ENCODE measurements at places on chromosomes 3 and 15.

DNA sequence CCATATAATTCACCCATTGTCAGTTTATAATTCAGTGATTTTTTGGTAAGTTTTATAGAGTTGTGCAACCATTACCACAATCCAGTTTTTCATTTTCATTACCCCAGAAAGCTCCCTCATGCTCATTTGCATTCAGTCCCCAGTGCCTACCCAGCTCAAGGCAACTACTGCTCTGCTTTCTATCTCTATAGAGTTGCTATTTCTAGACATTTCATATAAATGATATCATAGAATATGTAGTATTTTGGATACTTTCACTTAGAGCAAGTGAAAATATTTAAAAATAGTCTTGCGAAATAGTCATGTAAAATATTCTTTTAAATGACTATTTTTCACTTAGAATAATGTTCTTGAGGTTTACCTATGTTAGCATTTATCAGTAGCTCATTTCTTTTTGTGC lies 42.1 kb downstream of the ZNF654 start:
- no peak for DNase-seq

- no peak for DNase-seq
These were observed 35.0 kb downstream of the C3orf85 start for GRCh38 chr3:109171479-109171878.

DNA sequence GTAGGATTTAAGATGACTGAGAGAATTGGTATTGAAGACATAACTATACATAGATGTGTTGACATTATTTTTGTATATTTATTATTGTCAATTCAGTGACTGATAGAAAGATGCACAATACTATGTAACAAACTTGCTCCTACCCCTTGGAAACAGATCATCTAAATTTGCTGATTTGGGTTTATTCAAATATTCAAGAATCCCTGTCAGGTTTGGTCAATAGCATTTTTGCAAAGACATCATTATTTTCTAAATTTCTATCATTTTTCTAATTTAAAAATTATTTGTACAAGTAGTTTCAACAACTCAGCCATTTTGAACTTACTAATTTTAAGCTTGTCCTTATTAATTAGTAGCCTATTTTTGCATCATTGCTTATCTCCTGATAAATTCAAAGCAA lies 1463.4 kb downstream of the SI start:
- no peak for DNase-seq

- no peak for DNase-seq
These were observed 3.1 kb downstream of the SLC51B start for GRCh38 chr15:65048241-65048640.

GRCh38 chr3:126211569-126211968 lies 31.2 kb upstream of the ALDH1L1 start:
- peak; percentile 8 for DNase-seq

DNA sequence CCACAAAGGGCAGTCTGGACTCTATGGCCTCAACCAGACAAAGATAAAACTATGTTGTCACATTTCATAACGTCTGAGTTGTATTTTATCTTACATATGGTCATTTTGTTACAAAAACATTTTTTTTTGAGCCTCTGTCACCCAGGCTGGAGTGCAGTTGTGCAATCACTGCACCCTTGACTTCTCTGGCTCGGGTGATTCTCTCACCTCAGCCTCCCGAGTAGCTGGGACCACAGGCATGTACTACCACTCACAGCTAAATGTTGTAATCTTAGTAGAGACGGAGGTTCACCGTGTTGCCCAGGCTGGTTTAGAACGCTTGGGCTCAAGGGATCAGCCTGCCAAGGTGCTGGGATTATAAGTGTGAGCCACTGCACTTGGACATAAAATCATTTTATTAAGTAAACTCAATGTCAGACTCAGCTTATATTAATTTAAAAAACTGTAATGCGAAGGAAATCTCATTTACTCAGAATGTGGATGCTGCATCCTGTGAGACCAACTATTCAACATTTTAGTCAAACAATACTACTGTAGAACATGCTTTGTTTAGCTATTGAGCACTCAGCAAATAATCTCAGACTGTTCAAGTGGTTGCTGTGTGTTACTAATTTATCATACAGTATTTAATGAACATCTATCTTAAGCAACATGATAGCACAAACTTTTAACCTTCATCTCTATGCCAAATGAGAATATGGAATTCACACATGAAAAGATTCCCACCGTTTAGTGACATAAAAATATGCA lies 209.2 kb downstream of the TBL1XR1 start:
- DNase-seq, result peak; percentile 55

DNA sequence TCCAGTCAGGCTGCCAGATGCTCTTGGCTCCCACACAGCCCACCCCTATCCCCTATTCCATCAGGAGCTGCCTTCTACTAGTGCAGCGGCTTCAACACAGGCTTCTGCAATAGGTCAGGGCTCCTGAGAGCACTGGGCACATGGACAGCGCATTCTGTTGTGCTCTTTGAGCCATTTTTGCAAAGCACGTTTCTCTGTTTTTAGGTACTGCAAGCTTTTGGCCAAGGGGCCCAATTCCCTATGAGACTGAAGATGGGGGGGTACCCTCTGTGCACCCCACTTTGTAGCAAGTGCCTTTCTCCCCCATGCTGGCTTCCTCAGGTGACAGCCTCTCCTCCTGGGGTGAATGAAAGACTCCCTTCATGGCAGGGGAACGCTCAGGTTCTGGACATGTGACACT lies 31.2 kb downstream of the CHDH start:
- DNase-seq, result no peak

DNA sequence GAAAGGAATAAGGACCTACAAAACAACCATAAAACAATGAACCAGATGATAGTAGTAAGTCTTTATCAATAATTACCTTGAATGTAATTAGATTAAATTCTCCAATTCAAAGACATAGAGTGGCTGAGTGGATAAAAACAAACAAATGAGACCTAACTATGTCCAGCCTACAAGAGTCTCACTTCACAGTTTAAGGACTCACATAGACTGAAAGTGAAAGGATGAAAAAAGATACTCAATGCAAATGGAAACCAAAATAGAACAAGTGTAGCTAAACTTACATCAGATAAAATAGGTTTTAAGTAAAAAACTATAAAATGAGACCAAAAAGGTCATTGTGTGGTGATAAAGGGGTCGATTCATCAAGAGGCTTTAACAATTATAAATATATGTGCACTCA lies 21.9 kb upstream of the NR1I2 start:
- DNase-seq, result no peak

- DNase-seq, result no peak
These were observed 115.5 kb upstream of the NECTIN3 start for GRCh38 chr3:110956081-110956480.

- DNase-seq, result no peak
These were observed 59.1 kb upstream of the CDV3 start for GRCh38 chr3:133514418-133514817.

- DNase-seq, result no peak
These were observed 5.5 kb downstream of the SMAD6 start for GRCh38 chr15:66707310-66708082.

DNA sequence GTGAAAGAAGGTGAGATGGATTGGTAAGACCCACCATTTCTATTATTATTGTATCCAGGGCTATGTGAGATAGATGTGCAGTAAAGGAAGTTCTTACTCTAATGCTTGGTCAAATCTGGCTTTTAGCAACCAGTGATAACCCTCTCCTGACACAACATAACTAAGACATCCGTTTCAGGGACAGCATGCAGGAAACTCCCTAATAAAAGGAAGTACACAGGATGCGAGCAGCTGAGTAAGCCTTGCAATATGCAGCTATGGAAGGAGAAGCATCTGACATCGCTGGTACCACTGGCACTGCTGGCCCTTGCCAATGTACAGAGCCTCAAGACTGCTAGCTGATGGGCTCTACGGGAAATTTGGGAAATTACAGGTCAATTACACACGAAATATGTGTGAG lies 662.3 kb downstream of the NR2F2 start:
- DNase-seq, result no peak

DNA sequence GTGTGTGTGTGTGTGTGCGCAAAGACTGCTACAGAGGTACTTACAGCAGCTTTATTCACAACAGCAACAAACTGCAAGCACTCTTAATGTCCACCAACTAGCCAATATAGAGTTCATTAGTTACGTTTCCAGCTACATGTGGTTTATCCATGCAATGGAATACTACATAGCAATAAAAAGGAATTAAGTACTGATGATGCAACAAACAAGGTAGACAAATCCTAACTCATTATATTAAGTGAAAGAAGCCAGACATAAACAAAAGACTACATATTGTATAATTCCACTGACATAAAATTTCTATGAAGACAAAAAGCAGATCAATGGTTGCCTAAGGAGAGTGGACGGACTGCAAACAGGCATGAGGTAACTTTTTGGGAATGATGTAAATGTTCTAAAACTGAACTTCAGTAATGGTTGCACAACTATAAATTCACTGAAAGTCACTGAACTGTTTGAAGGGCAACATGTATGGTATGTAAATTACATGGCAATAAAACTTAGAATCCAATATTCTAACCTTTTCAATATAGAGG lies 433.7 kb downstream of the SHQ1 start:
- DNase-seq, result no peak

DNA sequence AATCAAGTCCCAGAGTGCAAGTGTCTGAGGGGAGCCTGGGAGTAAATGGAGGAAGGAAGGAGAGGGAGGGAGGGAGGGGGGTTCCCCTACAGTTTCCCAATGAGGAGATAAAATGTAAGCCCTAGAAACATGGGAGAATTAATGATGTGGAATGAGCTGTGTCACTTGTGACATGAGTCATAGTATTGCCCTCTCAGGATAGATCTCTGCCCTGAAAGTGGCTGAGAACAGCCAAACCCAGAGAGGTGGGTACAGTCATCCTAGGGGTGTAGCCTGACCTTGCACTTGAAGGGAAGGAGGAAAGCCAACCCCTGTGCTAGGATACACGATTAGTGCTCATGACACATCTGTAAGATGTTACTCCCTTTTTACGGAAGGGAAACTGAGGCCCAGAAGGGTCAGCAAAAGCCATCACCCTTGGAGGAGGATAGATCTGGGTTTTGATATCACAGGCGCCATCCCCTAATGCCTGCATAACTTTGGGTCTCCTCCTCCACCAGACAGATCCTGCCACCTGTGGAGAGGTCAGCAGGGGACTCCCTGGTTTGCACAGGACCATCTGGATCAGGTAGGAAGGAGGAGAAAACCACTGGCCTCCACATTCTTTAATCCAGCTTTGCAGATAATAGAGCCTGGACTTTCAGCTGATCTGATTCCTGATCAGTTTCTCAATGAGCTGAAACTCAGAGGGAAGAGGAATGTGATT lies 23.1 kb upstream of the USP3 start:
- DNase-seq, result peak; percentile 22

GRCh38 chr15:77014132-77015081 lies 19.5 kb downstream of the PSTPIP1 start:
- DNase-seq, result no peak

GRCh38 chr3:78140274-78140673 lies 1100.4 kb downstream of the ROBO2 start:
- DNase-seq, result no peak
